ENCODE measurements at places on chromosomes 1 and 21.

GRCh38 chr1:226985239-226985838, 45.2 kb downstream of the COQ8A start:
- DNase-seq: no peak

GRCh38 chr21:38229260-38229877, 27.4 kb upstream of the KCNJ15 start:
- DNase-seq: no peak

DNA sequence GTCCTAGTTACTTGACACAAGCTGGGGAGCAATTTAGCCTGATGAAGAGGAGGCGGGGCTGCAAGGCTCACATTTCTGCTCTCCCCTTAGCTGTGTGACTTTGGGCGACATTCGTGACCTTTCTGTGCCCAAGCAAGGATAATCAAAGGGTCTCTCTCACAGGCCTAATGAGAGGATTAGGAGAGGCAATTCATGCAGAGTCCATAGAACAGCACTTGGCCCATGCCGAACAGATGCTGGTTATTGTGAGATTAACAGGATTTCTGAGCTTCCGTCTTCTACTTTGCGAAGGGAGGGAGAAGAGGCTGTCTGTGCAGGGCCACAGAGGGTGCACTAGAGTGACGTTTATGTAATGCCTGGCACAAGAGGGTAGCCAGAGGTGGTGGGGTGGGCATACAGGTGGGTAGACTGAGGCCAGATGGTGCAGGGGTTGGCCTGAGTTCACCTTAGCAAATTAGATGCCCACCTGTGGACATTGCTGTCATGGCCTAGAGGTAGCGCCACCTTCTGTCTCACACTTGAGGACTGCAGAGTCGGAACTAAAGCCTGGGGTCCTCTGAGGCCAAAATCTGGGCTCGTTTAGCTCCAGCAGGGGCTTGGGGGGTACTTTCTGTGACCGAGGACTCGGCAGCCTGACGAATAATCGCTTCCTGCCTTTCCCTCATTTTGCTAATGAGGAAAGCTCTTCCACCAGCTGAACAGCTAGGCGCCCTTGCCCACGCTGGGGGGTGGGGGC, 18.6 kb downstream of the ACTL8 start:
- no peak for DNase-seq

DNA sequence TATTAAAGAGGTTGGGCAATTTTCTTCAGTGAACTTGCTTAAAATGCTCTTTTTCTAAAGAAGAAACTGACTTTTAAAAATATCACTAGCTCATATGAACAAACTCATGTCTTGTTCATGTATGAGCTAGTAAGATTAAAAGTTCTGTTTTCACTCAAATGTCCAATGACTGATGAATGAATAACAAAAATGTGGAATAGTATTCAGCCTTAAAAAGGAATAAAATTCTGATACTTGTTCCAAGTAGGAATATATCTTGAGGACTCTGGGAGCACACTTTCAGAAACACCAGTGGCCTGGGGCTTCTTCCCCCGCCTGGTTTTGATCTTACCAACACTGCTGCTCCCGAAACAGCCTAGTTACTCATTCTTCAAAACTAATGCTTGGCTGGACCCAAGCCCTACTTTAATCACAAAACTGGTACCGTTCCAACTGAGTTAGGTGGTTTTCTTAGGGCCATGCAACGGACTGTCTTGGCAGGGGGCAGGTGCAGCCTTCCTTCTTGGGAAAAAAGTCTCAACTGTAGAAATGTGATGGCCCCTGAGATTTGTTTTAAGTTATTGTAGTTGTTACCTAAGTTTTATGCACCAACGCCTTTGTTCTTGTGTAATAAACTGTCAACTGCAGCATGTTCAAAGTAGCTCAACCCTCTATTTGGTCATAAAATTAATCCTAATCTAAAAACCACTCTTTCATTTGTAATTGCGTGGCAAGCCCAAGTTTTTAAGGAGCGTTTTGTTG, 116.0 kb downstream of the ETS2 start:
- DNase-seq: no peak

DNA sequence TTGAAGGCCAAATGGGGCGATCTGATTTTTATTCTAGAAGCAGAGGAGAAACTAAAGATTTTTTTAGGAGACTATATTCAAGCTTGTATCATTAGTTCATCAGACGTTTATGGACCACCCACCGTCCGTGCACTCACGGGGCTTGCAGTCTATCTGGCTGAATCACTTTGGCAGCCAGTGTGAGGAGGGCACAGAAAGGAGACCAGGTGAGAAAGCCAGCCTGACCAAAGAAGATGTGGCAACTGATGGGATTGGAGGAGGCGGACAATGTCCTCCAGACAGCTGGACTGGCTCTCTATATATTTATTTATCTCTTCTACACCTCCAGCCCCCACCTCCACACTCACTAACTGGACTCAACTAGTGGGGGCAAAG, 822 bp upstream of the ELOVL1 start:
- DNase-seq: no peak

- no peak for DNase-seq
Measured at GRCh38 chr1:33573661-33574060, 101.2 kb downstream of the ZSCAN20 start.

DNA sequence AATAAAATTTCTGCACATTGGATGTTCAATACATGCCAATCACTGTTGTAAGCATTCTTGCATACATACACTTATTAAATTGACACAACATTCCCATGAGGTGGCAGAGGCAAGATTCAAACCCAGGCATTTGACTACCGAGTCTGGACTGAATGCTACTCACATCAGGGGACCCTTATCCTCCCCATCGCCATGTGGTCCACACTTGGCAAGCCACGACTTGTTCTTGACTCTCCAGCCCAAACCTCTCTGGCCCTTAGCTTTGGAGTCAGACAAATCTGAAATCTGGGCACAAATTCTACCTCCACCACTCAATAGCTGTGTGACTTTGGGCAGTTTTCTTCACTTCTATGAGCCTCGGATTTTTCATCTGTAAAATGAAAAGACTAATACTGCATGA, 57.1 kb downstream of the NMNAT2 start:
- DNase-seq: no peak

- DNase-seq: no peak
Measured at GRCh38 chr1:8257621-8258020, 60.3 kb upstream of the SLC45A1 start.

DNA sequence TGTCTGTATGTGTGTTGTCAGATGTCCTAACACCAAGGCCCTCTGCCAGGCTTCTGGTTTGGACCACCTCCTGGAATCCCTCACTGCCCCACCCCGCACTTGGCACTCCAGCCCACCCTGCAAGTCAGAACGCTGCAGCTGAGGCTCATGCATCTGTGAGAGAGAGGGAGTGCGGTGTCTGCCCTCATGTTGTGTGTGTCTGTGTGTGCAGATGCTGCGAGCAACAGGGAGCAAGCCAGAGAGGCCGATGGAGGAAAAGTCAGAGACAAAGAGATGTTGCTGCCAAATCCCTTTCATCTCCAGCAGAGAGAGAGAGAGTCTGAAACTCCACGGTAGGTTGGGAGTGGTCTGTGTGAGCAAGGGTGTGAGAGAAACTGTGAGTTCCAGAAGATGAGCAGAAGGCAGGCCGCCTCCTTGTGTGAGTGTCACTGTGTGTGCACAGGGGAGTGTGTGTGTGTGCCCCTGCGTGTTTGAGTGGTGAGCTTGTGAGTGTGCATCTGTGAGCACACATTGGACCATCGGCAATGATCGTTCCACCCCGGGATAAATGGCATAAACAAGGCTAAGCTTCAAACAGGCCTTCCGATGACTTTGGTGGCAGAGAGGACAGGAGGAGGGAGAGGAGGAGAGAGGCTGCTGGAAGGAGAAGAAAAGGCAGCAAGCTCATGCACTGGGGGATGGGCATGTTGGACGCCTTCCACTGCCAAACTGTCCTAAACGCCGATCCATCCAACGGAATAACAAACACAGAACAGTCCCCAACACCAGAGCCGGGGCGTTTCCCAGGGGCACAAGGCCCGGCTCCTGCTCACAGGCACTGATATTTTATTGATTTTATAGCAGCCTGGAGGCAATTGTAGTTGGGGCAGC, 99.2 kb upstream of the GRIK3 start:
- no peak for DNase-seq

- peak; percentile 28 for DNase-seq
Measured at GRCh38 chr1:210597555-210598134, 268.9 kb downstream of the HHAT start.

GRCh38 chr1:110196917-110197765, 13.0 kb upstream of the KCNC4 start:
- DNase-seq: no peak

- no peak for DNase-seq
Measured at GRCh38 chr1:65255656-65256050, 53.7 kb upstream of the DNAJC6 start.

DNA sequence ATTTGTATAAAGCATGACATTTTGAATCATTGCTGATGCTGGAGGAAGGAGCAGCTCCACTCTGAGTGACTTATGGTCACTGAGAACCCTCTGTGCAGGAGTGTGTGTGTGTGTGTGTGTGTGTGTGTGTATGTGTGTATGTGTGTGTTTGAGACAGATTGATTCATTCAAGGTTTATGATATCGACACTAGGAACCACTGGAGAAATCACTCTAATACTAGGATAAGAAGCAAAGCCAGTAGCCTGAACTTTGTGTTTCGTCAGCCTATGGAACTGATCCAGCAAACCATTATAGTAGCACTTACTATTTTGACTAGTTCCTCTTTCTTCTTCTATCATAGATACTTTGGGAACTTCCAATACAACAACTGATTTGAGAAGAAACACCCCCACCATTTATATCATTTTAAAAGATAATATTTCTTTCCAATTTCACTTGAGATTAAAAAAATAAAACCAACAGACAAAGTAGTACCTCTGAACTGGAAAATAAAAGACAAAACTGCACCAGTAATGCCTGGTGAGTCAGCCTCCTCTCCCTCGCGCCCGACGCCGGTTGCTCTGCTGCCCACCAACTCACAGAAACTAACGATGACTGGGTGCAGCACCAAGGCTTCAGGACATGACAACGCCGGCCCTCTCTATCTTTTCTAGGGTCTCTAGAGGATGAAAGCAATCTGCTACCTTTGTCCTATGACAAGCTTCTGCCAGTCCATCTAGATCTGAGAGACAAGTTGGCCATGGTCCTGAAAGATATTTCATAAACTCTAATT, 20.9 kb downstream of the SLAMF1 start:
- DNase-seq: no peak

- no peak for DNase-seq
Measured at GRCh38 chr1:21935891-21936365, 1.2 kb downstream of the HSPG2 start.

DNA sequence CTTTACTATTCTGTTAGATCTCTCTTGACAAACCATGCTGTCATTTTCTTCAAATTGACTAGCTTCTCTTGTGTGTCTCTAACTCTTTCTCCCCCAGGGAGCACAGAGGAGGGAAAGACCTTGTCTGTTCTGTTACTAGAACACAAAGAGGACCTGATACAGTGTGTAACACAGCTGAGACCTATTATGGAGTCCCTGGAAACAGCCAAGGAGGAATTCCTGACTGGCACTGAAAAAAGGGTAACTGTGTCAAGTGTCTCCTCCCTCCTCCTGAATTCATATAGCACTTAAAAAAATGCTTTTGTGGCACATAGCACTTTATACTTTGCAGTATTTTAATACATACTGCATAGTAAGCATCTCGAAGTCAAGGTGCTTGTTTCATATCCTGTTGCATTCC, 50.6 kb downstream of the ZBTB40 start:
- no peak for DNase-seq

DNA sequence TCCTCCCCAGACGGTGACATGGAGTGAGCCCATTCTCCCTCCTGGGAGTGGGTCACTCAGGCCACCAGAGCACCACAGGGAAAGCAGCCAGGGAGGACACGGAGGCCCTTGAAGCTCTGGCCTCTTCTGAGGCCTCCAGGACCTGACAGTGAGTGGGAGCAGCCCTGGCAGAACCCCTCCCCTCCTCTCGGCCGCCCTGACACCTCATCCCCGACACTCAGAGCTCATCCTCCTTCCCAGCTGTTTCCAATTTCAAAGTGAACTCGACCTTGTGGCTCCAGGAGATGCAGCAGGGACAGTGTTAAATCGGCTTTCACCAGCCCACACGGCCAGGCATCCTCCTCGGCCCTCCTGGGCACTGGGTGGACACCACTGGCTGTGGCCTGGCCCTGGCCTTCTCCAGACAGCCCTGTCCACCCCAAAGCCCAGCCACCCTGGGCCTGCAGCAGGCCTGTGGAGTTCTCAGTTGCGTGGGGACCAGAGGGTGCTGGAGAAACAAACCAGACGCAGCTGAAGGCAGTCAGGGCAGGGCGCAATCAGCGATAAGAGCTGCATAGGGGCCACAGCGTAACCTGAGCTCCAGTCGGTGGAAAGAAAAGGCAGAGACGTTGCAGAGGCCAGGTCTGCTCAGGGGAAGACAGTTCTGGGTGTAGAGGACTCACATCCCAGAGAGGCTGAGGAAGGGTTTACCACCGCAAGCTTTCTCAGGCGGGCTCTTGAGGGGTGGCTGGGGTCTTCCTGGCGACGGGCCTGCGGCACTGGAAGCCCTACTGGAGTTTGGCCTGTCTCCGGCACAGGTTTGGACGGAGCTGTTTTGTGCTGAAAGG, 27.1 kb downstream of the FTCD start:
- DNase-seq: no peak

GRCh38 chr1:214029796-214030195, 42.0 kb downstream of the PROX1 start:
- DNase-seq: no peak

GRCh38 chr1:204958317-204959307, 84.4 kb upstream of the CNTN2 start:
- no peak for DNase-seq

DNA sequence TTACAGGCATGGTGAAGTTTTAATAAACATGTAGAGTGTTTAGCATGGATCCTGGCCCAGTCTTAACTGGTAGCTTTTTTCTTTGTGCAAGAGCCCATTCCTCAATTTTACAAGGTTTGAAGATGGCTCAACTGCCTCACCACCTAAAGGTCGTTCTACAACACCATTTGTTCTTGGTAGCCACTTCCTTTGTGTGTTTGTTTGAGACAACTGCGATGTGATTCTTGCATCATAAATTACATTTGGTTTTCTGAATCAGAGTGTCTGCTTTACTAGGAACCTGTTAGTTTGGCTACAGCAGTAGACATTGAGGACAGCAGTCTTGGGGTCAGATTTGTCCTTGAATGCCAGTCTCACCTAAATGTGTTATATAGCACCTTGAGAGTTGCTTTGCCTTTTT, 3.3 kb downstream of the PLEKHM2 start:
- DNase-seq: no peak

DNA sequence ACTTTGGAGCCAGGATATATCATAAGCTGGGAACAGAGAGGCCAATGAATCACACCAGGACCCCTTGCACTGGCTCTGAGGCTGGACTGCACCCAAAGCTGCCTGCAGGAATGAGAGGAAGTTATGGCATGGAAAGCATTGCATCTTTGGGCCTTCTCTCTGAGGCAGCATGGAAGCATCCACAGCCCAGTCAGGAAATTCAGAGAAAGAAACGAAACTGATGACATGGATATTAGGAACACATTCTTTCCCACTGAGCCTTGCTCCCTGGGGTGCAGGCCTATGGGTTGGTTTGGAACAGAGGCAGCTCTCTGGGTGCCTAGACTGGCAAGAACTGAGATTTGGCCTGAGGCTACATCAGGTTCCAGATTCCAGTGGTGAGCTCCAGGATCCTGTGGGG, 98.6 kb downstream of the NGF start:
- DNase-seq: no peak

- DNase-seq: no peak
Measured at GRCh38 chr1:61079898-61080336, 2.4 kb upstream of the NFIA start.
